ENCODE measurements at places on chromosomes 6 and 20.

GRCh38 chr20:20499439-20499838 is 131.5 kb downstream of the INSM1 start:
- no peak for DNase-seq

DNA sequence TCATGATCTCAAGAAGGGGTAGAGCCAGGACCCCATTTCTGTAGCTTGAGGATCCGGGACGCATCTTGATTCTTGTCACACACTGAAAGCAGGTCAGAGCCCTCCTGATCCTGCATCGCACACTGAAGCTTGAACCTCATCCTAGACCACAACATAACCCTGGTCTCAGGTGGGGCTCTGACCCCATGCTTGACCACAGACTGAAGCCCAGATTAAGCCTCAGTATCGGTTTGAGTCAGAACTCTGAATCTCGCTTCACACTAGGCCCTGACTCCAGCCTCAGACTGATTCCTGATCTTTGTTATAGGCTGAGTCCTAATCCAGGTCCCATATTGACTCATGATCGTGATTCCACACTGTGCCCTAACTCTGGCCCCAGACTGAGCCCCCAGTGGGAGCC is 8.5 kb upstream of the RSPO4 start:
- no peak for DNase-seq

DNA sequence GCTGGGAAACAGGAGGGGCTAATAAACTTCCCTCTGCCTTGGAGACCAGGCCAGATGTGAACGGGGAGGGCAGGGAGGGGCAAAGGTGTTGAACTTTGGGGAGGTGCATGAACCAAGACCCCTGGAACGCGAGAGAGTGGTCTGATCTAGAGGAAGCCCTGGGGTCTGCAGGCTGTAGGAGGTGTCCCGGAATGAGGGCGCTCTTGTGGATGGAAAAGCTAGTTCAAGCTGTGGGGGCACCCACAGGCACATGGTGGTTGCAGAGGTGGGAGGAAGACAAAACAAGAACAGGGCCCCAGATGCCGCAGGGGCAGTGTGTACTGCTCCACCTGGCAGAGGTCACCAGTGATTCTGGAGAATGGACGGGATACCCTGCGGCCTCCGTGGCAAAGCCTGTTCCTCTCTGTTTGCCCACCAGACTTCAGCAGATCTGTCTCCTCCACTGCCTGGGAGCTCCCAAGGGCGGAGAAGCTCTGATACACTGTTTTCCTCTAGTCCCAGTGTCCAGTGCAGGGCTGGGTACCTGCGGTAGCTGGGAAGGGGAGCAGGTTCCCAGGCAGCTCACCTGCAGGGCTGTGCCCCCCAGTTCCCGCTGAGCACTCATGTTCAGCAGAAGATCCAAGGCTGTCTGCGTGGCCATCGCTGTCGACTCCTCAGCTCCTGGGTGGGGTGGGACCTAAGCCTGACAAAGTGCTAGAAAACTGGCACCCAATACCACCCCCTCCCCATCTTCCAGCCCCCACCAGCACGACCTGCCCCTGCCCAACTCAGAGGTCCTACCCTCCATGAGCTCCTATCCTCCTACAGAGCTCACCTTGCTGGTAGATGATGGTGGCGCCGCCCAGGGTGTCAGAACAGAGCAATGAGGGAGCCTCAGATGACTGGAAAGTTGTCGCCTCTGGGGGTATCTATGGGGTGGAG is 14.7 kb downstream of the ZNF335 start:
- no peak for DNase-seq

GRCh38 chr6:158009114-158009891 is 27.6 kb downstream of the SYNJ2 start:
- DNase-seq = peak; percentile 89

DNA sequence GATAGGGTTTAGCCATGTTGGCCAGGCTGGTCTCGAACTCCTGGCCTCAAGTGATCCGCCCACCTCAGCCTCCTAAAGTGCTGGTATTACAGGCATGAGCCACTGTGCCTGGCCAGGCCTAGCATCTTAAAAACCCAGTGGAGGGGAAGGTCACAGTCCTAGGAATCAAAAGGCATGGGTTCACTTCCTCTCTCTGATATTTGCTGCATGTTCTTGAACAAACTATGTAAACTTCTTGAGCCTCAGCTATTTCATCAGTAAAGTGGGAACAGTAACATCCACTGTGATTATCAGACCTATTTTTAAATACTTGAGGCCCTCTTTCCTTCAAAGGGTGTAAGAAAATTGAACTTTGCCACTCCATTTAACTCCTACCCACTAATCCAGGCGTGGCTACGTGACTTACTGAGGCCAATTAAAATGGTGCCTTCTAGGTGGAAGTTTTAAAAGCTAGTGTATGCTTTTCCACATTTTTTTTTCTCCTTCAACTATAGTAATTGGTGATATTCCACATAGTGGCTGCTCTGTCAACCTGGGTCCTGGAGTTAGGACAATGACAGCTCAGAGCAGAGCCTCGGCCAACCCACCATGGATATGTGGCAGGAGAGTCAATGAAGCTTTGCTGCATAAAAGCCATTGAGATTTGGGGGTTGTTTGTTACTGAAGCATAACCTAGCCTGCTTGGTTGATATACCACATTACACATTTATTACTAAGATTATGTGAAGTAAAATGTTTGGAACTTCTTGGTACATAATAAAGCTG is 32.2 kb upstream of the IER3 start:
- DNase-seq = no peak

GRCh38 chr6:34601706-34602105 is 45.6 kb upstream of the SPDEF start:
- DNase-seq = peak; percentile 6

GRCh38 chr20:16538779-16539178 is 34.5 kb downstream of the KIF16B start:
- DNase-seq = no peak

DNA sequence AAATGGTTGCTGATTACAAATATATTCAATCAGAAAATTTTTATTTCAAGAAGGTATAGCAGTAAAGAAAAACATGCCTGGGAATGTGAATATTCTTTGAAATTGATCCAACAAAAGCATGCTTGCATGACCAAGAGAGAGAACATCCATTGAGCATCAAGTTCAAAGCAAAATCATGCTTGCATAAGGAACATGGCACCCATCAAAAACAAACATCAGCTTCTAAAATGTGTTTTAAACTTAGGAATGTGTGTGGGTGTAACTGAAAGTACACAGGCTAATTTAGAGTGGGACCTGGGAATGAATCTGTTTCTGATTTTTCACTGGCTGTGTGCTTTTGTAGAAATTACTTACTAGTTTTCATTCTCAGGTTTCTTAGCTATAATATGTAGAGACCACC is 5.6 kb downstream of the SLC17A5 start:
- DNase-seq = peak; percentile 15

DNA sequence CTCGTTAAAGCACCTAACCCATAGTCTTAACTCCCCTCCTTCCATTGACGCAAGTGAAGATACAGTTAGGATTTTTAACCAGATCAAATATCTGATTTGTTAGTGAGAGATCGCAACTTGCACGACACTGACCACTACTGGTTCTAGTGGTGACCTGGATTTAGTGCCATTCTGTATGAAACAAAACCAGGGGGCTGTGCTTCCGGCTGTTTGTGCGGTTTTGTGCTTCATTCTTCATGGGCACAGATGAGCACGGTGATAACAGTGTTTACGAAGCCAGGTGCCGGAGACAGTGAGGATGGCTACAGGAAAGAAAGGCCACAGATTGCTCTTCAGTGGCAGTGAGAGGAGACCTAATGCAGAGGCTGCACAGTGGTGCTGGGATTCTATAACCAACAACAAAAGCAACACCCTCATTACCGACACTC is 75.5 kb downstream of the NOL4L start:
- DNase-seq = no peak

GRCh38 chr6:97669191-97670031 is 386.4 kb upstream of the MMS22L start:
- DNase-seq = peak; percentile 62
